ENCODE measurements at places on chromosomes 7 and 10.

DNA sequence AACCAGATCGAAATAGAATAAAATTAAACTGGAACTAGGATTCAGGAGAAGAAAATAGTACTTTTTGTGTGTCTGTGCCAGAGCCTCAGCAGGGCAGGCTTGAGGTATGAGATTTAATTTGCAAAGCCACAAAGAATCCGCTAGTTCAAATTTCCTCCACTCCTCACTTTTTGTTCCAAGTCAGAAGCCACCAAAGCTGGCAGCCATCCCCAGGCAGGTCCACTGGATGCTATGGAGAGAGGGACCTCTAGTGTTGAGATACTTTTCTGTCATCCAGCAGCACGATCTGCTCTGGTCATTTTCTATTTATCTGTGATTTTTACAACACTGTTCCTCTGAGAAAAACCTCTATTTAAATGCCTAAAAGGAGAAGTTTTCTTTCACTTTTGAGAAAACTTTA is 147.9 kb upstream of the FRMD4A start:
- DNase-seq = no peak

DNA sequence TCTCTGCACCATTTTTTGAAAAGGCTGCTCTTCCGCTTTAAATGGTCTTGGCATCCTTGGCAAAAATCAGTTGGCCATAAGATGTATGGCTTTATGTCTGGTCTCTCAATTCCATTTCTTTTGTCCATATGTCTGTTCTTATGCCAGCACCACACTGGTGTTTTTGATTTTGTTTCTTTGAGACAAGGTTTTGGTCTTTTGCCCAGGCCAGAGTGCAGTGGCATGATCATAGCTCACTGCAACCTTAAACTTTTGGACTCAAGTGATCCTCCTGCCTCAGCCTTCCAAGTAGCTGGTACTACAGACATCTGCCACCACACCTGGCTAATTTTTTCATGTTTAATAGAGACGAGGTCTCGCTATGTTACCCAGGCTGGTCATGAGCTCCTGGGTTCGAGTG is 48.5 kb downstream of the ANLN start:
- no peak for DNase-seq

- DNase-seq = no peak
Measured at GRCh38 chr10:88735661-88736060, 24.2 kb upstream of the LIPN start.

- DNase-seq = no peak
Measured at GRCh38 chr7:108132551-108133265, 2.5 kb upstream of the LAMB4 start.

GRCh38 chr10:103502849-103503660 is 9.6 kb downstream of the NEURL1 start:
- DNase-seq = no peak

DNA sequence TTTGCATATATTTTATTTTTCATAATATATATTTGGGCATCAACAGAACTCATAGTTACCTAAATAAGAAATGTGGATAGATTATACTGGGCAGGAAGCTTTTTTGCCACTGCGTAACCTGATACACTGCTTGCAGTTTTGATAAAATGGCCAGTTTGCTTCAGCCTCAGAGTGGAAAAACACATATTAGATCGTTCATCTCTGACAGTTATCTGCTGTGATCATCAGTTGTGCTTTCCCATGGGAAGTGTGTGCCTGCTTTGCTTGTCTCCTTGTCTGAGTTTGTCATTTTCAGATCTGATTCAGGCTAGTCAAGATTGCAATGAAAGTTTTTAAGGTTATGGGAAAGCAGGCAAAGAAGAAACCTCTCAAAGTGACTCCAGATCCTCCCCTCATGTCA is 54.0 kb downstream of the ADAM12 start:
- DNase-seq = no peak

DNA sequence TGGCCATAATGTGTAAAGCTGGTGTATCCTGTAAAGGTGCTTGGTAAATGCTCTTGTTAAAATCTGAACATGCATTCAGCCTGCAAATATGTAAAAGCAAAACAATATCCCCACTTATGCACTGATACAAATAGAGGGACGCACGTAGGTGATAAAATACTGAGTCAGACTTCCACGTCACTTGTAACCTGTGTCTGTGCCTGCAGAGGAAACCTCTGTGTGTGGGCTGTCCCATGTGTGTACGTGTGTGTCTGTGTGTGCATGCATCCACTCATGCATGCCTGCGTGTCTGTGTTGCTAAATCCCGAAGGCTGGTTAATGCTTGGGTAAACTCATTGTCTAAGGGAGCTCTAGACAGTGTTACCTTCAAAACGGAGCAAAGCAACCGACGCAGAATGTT is 68.9 kb downstream of the KLF6 start:
- DNase-seq = no peak

- no peak for DNase-seq
Measured at GRCh38 chr10:90319188-90319914, 538.5 kb downstream of the HTR7 start.

DNA sequence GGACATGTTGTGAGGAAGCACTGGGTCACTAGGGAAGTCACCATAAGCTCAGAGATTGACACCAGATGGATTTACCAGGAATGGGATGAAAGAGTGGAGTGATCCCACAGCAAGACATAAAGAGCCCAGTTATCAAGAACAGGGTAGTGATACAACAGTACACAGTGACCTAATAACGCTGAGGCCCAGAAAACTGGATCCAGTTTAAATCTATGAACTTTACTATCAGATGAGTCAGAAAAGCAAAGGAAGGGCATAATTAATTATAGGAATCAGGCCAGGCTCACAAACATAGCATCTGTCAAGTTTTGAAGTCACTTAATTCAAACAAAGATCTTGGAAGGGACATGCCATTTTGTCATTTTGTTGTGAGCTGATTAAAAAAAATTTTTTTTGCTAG is 73.5 kb downstream of the LRRN3 start:
- DNase-seq = no peak

GRCh38 chr10:17240616-17241015 is 12.6 kb downstream of the VIM start:
- DNase-seq = no peak

GRCh38 chr7:140485500-140486265 is 6.4 kb upstream of the MKRN1 start:
- peak; percentile 79 for DNase-seq

- DNase-seq = no peak
Measured at GRCh38 chr10:73762915-73763314, 18.7 kb downstream of the SEC24C start.

DNA sequence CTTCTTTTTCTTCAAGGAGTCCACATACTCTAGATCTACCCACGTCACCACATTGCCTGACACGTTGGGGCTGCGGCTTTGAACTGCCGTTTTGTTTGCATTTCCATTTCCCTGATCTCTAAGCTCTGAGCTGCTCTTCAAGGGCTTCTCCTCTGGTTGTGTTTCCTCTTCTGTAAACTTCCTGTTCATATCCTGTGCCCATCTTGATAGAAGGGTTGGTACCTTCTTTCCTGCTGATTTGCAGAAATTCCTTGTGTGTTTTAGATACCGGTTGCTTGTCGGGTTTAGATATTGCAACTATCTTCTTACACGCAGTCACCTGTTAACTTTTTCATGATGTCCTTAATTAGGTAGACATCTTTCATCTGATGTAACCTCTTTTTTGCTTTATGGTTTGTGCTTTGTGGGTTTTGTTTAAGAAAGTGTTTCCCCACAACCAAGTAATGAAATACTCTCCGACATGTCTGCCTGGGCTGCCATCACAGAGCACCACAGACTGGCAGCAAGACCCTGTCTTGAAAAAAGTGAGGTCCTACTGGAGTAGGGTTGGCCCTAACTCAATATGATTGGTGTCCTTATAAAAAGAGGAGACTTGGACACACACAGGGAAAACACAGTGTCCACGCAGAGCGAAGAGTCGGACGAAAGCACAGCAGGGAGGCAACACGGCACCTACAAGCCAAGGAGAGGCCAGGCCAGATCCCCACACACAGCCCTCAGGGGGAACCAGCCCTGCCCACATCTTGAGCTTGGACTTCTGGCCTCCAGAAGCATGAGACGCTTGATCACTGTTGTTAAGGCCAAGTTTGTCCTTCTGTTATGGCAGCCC is 99.1 kb upstream of the PDGFA start:
- peak; percentile 79 for DNase-seq

GRCh38 chr7:15821484-15822427 is 135.3 kb upstream of the MEOX2 start:
- DNase-seq = no peak

DNA sequence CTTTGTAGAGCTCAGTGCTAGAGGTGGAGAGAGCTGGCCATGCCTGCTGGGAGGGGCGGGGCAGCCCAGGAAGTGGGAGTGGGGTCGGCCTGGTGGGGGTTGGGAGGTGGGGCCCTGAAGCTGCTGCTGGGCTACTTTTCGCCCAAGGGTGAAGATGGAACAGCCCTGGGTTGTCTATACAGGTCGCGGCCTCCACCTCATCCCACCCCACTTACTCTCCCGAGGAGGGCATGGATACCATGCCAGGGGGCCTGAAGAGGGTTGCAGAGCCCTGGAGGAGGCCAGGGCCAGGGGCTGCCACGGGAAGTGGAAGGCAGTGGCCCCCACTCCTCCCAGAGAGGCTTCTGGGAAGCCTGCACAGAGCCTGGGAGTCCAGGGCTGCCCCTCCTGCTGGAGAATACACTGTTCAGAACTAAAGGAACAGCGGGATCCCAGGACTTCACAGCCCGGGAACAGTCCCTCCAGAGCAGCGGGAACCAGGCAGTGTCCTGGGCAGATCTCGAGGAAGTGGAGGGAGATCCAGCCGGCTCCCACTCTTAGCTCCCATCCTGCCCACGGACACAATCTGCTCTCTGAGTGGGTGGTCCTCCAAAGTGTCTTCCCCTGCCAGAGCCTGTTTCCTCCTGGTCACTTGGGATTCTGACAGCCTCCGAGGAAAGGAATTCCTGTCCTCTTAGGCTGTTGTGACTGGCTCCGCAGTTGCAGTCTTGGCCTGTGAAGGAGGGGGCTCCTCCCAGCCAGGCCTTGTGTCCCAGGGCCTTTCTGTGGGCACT is 23.5 kb downstream of the MAT1A start:
- DNase-seq = no peak

- DNase-seq = no peak
Measured at GRCh38 chr10:47053081-47053798, 142.0 kb downstream of the PTPN20 start.

GRCh38 chr7:106965108-106965507 is 79.4 kb upstream of the PRKAR2B start:
- DNase-seq = no peak

GRCh38 chr10:30172673-30173072 is 113.3 kb upstream of the JCAD start:
- DNase-seq = no peak

- DNase-seq = no peak
Measured at GRCh38 chr10:623477-624311, 65.8 kb downstream of the DIP2C start.

DNA sequence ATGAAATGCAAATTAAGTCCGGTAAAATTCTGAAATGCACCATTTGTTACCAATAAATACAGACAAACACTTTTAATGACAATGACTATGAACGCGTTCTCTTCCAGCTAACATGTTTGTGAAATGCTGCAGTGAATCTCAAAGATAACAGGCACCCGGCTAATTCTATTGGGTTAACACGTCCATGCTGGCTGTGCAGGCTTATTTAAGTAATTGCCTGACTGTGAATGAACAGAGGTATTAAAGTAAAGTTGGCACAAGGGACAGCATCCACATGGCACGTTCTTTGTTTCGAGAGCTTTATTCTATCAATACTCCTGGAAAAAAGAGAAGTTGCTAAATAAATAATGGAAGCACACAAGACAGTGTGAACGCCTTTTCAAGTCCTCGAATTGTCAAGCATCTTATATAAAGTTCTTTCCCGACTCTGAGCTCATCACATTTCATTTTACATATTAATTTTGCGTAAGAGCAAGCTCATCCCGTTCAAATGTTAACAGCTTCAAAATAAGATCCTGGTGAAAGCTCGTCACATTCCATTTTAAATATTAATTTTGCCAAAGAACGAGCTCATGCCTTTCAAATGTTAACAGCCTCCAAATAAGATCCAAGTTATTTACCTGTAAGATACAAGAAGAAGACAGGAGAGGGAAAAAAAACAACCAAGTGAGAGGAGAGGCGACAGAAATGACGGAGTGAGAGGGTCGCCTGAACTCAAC is 111.3 kb upstream of the RHEB start:
- no peak for DNase-seq

DNA sequence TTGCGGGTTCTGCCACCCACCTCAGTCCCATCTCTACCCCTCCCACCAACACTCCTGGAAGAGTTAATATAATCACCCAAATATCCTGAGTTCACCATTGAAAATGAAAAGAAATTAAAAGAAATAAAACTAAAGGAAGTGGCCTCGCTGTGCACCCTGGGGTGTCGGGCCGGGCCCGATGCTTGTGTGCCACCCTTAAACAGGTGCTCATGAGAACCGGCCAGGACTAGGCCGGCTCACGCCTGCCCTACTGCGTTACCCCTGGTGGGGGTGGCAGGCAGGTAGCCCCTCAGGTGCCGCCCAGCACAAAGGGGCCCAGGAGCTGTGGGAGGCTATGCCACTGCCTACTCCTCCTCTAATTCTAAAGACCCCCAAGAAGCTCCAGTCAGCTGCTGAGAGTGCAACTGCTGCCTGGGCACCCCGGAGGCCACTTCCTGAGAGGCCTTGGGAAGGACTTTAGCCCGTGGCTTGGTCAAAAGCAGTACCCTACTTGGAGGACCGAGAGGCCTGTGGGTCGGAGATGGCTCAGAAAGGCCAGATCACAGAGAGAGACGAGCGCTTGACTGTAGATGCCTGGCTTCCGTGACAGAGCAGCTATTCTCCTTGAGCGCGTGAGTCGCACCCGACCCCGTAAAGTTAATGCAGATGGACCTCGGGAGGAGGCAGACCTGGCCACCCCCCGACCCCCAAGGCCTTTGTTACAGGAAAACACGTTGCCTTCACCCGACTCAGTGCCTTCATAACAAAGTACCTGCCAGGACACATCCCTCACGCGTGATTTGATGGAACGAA is 51.0 kb upstream of the PPP2R2D start:
- DNase-seq = no peak

DNA sequence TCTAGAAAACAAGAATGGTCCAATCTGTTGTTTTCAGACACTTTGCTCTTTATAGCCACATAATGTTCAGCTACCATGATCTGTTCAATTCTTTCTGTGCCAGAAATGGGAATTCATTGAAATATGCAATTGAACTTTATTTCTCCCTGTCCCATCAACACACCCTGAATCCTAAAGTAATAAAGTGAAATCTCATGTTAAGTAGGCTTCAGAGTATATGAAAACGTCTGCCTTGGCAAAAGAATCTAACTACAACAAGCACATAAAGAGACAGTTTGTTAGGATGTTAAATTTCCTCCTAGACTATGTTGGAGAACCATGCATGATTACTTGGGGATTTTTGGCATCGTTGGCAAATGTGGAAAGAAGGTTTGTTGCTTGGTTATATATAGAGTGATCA is 722.7 kb downstream of the XPNPEP1 start:
- DNase-seq = no peak

GRCh38 chr7:43590862-43591557 is 8.1 kb downstream of the STK17A start:
- no peak for DNase-seq

Measured in mucosa of descending colon (tissue), 3 donors.